Hindlimb muscle (tissue), 1 donor: ENCODE measurements at places on chromosomes 5 and 9. TPM values are rescaled to one million over a fixed set of nuclear protein-coding genes. Genes with fewer than 3 reads are reported as not detected.

GRCh38 chr9:127168756-127169574 lies 46.5 kb upstream of the ANGPTL2 start:
- no peak for DNase-seq

DNA sequence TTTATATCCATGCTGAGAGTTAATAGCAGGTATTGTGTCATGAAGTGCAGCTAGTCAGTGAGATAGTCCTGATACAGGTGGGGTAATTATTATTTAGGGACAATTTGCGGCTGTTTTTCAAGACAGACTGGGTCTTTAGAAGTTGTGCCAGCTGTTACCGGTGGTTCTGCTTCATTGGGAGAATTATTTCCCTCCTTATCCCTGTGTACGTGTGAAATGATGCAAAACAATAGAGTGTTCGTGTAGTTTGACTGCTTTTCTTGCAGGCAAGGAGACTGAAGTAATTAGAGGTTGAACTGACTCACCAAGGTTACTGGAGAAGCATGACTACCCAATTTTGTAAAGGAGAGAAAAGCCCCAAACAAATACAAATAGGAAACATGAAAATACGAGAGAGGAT lies 101.7 kb downstream of the ARRDC3 start:
- DNase-seq = no peak

SPACA9 gene
- 3.3 TPM for polyA plus RNA-seq

- DNase-seq = no peak
Measured at GRCh38 chr9:122029898-122030297, 63.2 kb downstream of the TTLL11 start.

DNA sequence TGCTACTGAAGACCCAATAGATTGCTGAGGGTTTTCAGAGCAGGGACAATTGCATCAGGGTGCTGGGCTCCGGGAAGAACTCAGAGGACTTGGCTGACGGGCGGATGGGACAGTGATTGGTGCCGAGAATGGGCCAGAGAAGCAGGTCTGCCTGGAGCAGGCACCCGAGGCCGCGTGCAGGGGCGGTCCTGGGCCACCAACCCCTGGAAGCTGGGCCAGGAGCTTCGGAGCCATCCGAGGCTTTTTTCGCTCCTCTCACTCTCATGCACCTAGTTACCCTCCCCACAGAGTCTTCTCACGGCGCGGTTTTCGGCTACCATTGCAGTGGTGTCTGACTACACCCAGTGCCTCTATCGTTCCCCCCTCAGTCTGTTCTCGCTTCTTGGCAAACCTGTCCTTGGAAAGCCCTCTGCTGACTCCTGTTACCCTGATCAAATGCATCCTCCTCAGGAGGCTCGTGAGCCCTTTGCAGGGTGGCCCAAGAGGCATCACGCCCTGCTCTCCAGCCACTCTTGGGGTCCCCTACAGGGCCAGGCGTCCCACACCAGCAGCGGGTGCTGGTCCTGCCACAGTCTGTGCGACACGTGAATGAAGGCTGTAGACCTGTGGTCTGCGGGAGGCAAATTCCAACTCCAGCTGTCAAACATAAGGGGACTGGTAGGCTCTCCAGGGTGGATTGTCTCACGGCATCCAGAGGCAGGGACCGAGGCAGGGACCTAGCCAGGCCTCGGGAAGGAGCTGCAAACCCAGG lies 1.2 kb upstream of the CLPTM1L start:
- DNase-seq = no peak

DNA sequence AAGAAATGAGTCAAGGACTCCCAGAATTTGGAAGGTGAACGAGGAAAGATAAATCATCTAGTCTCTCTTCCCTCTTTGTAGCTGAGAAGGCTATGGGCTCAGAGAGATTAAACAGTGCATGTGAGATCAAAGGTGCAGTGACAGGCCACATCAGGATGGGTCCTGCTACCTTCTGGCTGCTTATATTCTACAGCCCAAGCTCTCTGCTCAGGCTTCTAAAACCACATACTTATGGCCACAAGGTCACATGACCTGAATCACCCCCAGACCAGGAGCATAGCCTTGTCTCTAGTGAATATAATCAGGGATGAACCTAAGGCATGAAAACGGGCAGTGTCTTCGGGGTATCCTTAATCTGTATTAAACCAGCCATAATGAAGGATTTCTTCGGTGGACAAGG lies 158.9 kb downstream of the SEMA5A start:
- no peak for DNase-seq

PRUNE2 gene
- 10.6 TPM for polyA plus RNA-seq

DNA sequence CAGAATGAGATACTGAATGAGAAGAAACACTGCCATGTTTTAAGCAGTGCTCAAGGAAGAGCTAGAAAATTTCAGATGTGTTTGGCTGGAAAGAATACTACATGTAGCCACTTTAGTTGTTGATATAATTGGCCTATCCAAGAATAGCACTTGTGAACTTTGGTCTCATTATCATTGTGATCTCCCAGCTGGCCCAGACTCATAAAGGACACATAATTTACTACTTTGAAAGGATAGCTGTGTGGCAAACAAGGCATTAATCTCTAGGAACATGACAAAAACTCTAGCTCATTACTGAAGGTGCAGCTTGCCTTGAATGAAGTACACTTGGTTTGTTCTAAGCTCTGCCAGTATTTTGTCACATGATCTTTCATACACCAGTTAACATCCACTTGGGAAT lies 356.3 kb downstream of the CSNK1G3 start:
- DNase-seq = no peak

NR2F1 gene
- polyA plus RNA-seq = 3.9 TPM

DNA sequence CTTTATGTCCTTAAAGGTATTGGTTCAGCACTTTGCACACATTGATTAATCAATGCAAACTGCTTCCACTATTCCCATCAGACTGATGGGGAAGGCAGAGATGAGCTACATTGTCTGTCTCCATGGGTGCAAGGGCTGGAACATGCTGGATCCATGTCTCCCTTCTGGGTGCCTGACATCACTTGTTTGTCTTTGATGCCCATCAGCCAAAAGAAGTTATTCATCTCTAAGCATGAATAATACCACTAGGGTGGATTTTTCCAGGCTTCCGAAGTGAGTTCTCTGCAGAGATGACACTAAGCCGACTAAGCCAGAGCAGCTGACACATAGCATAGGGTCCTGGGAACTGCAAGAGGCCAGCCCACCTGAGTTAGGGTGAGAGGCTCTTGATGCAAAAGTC lies 8.7 kb downstream of the FGF1 start:
- no peak for DNase-seq

GRCh38 chr9:81321551-81321950 lies 367.8 kb downstream of the TLE1 start:
- DNase-seq = no peak

DNA sequence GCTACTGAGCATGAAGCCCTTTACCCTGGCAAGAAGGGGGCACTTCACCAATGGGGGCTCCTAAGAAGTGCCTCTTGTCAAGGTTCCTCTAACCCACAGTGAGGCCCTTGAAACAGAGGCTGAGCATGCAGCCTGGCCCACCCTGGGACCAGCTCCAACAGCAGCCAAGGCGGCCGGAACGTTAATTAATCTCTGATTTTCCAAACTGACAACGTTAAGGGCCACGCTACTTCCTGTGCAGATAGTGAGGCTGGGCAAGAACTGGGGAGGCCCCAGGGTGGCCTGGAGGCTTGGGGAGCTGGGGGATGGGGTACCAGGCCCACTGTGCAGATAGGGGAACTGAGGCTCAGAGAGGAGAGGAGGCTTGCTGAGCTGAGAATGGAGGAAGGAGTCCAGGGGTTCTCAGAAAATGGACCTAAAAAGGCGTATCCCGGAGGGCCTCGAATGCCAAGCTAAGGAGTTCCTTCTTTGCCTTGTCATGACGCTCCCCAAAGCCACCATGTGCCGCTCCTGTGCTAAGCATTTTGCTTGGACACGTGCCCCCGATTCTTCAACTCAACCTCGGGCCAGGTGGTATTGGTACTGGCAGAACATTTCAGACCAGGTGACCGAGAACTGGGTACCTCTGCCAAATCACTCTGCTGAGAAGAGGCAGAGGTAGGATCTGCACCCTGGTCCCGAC lies 72.0 kb upstream of the STXBP1 start:
- DNase-seq = no peak

SLC36A3 gene
- not detected for polyA plus RNA-seq

GRCh38 chr5:170200876-170201275 lies 31.9 kb upstream of the C5orf58 start:
- DNase-seq = no peak

DNA sequence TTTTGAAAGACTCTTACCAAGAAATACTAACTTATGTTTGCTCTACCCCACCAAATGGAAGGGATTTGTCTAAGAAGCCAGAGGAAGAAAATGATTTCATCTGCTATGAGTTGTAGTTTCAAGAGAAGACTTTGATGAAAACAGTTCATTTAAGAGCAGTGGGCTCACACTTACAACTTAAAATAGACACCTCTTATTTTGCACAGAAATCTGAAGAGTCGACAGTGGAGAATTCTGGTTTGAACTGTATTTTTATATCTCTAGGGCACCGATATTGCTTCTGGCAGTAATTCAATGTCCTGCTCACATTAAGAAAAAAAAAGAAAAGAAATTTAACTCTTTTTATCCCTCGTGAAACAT lies 1.9 kb upstream of the DAB2 start:
- no peak for DNase-seq

NRARP gene
- 3.9 TPM for polyA plus RNA-seq

GRCh38 chr9:8732367-8733075 lies 932.9 kb upstream of the DMAC1 start:
- no peak for DNase-seq

C9orf57 gene
- polyA plus RNA-seq = not detected

DNA sequence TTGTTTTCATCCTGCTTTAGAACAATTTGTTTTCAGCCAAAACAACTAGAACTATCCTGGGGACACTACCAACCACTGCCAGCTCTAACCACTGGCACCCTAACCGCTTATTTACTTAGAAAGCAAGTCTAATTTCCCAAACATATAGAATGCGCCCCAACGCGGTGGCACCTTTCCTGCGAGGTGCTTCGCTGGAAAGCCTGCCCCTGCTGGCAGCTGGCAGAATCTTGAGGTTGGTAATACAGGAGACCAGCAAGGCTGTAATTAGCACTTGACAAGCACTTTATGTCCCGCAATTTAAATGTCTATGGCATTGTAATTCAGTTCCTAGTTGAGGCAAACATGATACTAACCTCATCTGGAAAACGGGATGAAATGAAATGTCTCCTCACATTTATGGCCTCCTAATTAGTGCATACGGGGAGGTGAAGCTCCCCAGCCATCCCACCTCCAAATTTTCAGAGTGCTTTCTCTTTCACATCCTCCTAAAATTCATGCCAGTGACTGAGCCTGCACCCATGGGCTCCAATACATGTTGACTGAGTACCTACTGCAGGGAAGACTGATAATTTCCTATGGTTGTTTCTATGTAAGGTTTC lies 30.4 kb downstream of the GABBR2 start:
- DNase-seq = no peak

ACOT12 gene
- polyA plus RNA-seq = not detected

PIGO gene
- polyA plus RNA-seq = 14.6 TPM

DNA sequence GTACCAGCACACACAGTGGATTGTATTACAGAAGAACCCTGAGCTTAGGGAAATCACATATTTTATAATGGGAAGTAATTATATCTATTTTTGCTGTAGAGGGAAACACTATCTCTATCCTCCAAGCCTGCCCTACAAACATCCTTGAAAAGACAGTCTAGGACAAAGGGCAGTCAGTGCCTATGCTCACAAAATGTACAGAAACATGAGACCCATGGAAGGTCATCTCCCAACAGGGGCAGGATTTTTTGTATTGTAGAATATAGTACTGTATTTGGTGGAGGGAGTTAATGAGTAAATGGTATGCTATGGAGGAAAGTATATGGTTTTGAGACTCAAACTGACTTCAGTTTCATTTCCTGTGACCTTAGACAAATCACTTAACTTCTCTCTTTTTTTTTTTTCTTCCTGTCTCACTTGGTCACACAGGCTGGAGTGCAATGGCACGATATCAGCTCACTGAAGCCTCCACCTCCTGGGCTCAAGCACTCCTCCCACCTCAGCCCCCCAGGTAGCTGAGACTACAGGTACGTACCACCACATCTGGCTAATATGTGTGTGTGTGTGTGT lies 5.8 kb upstream of the RAB14 start:
- no peak for DNase-seq

SELENOP gene
- polyA plus RNA-seq = 166 TPM

NUTM2G gene
- polyA plus RNA-seq = 1.6 TPM
